Naive thymus-derived CD8-positive, alpha-beta T cell (primary cell): ENCODE measurements at places on chromosomes 2 and 18. TPM values are rescaled to one million over a fixed set of nuclear protein-coding genes. Genes with fewer than 3 reads are reported as not detected.

APCDD1 gene
- total RNA-seq: not detected

OSBPL6 gene
- not detected for total RNA-seq

ALKAL2 gene
- not detected for total RNA-seq

MAB21L4 gene
- total RNA-seq: not detected

PID1 gene
- 0.18 TPM for total RNA-seq

UGT1A5 gene
- not detected for total RNA-seq

HOXD10 gene
- not detected for total RNA-seq

SIGLEC15 gene
- not detected for total RNA-seq

DQX1 gene
- 0.81 TPM for total RNA-seq

RBKS gene
- total RNA-seq: 1.5 TPM

PMS1 gene
- total RNA-seq: 28.9 TPM

SERPINB10 gene
- total RNA-seq: not detected

SEPTIN10 gene
- not detected for total RNA-seq

CD226 gene
- total RNA-seq: 24.6 TPM

AQP12B gene
- not detected for total RNA-seq

DSG2 gene
- 0.30 TPM for total RNA-seq

SULT1C2 gene
- total RNA-seq: not detected

IMMT gene
- total RNA-seq: 79.7 TPM

IL1B gene
- not detected for total RNA-seq

FOXD4L1 gene
- 0.21 TPM for total RNA-seq

FBXO36 gene
- 1.2 TPM for total RNA-seq

DNAH7 gene
- total RNA-seq: not detected

CABLES1 gene
- total RNA-seq: 0.82 TPM

LRRTM1 gene
- not detected for total RNA-seq

CCBE1 gene
- not detected for total RNA-seq

WNT10A gene
- total RNA-seq: 1.8 TPM

RRM2 gene
- total RNA-seq: 0.66 TPM

CNTNAP5 gene
- total RNA-seq: not detected

WDPCP gene
- 14.7 TPM for total RNA-seq

ATG4B gene
- 104 TPM for total RNA-seq

IL36B gene
- not detected for total RNA-seq

SLC38A11 gene
- total RNA-seq: 0.74 TPM

NYAP2 gene
- not detected for total RNA-seq

SERPINB5 gene
- not detected for total RNA-seq

VRK2 gene
- total RNA-seq: 15.6 TPM

SGO2 gene
- 4.9 TPM for total RNA-seq

IL18RAP gene
- 1.2 TPM for total RNA-seq

GPR17 gene
- total RNA-seq: not detected

MYOM1 gene
- total RNA-seq: 5.5 TPM

DCDC2C gene
- total RNA-seq: not detected

FNDC4 gene
- total RNA-seq: not detected

VAMP8 gene
- 73.9 TPM for total RNA-seq

IL1R2 gene
- total RNA-seq: not detected

TRABD2A gene
- 168 TPM for total RNA-seq

CLEC4F gene
- total RNA-seq: not detected

RNF25 gene
- total RNA-seq: 35.8 TPM

SERPINB4 gene
- not detected for total RNA-seq

FAM124B gene
- not detected for total RNA-seq

HRH4 gene
- not detected for total RNA-seq

IRS1 gene
- total RNA-seq: 14.0 TPM

CNDP1 gene
- total RNA-seq: not detected

CD8B2 gene
- total RNA-seq: 14.1 TPM
